ENCODE measurements at places on chromosomes 1 and 21. TPM values are rescaled to one million over a fixed set of nuclear protein-coding genes. Genes with fewer than 3 reads are reported as not detected.

SH2D2A gene
- total RNA-seq: 2.8 TPM

PEX10 gene
- total RNA-seq: 23.5 TPM

BEND5 gene
- not detected for total RNA-seq

GPR137B gene
- 17.5 TPM for total RNA-seq

CYP4A11 gene
- total RNA-seq: not detected

ABCA4 gene
- 0.06 TPM for total RNA-seq

FLVCR1 gene
- total RNA-seq: 18.3 TPM

C1orf105 gene
- total RNA-seq: 0.13 TPM

FCRL5 gene
- total RNA-seq: not detected

TIAM1 gene
- total RNA-seq: 0.74 TPM

C1QA gene
- total RNA-seq: not detected

SPEN gene
- 40.5 TPM for total RNA-seq

Measured in A549 treated with CORT108297 at 1 μM for 4 hours (cell line).